ENCODE measurements at places on chromosomes 12 and 14.

- no peak for DNase-seq
These were observed 544.2 kb downstream of the ETNK1 start for GRCh38 chr12:23169012-23169695.

GRCh38 chr12:4118017-4118510 lies 155.5 kb upstream of the CCND2 start:
- DNase-seq, result no peak

GRCh38 chr14:44963775-44964380 lies 1.9 kb downstream of the TOGARAM1 start:
- DNase-seq, result no peak

DNA sequence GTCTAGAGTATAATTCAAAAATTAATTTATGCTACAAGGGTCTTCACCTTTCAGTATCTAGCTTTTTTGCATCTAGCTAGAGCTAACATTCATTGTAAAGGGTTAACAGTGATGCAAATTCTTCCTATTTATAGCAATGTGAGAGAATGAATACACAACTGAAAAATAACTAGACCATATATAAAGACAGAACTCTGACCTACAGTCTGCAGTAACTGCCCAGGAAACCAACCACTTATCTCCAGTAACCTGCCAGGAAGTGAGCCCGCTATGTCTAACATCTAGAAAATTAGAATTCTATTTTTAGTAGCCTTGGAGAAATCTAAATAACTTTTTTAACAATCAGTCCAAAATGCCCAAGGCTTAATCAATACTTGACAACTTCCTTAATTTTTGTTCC lies 1021.9 kb downstream of the LRFN5 start:
- no peak for DNase-seq

DNA sequence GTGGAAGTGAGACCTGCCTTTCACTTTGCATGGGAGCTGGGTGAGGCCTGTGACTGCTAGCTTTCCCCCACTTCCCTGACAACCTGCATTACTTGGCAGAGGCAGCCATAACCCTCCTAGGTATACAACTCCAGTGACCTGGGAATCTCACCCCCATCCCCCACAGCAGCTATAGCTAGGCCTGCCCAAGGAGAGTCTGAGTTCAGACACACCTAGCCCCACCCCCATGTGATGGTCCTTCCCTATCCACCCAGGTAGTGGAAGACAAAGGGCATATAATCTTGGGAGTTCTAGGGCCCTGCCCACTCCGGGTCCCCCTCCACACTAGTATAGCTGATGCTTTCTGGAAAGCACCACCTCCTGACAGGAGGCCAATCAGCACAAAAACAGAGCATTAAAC lies 6.3 kb upstream of the STRAP start:
- DNase-seq, result no peak

GRCh38 chr14:71651228-71651627 lies 281.0 kb upstream of the RGS6 start:
- peak; percentile 48 for DNase-seq

GRCh38 chr12:53949631-53950436 lies 4.9 kb upstream of the HOXC12 start:
- no peak for DNase-seq

GRCh38 chr12:123046431-123046830 lies 66.0 kb downstream of the ARL6IP4 start:
- DNase-seq, result no peak

GRCh38 chr14:37466623-37467088 lies 128.4 kb downstream of the FOXA1 start:
- DNase-seq, result no peak

DNA sequence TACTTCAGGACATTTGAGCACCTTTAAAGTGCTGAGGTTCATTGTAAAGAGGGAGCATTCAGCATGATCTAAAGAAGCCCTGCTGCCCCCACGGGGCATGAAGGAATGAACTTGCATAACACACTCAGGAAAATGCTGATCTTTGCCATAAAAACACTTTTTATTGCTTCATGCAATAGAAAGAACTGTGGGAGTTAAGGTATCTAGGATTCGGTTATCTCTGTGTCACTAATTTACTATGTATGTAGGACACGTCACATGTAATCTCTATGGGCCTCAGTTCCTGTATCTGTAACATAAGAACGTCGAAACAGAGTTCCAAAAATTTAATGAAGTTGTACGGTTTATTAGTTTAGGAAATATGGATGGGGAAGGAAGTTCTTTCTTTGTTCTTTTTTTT lies 33.0 kb downstream of the BTBD7 start:
- DNase-seq, result no peak

DNA sequence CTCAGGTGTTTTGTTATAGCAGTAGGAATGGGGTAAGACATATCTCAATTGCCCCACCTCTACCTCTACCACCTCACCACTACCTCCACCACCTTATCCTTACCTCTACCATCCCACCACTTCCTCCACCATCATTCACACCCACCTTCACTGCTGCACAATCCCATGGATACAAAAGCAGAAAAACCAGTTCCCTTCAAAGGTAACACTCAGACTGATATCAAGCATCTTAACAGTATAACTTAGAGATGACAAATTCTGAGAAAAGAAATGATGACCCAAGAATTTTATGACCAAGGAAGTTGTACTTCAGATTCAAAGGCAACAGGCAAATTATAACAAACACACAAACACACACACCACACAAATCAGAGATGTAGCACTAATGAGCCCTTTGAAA lies 189.4 kb downstream of the NUAK1 start:
- DNase-seq, result no peak

DNA sequence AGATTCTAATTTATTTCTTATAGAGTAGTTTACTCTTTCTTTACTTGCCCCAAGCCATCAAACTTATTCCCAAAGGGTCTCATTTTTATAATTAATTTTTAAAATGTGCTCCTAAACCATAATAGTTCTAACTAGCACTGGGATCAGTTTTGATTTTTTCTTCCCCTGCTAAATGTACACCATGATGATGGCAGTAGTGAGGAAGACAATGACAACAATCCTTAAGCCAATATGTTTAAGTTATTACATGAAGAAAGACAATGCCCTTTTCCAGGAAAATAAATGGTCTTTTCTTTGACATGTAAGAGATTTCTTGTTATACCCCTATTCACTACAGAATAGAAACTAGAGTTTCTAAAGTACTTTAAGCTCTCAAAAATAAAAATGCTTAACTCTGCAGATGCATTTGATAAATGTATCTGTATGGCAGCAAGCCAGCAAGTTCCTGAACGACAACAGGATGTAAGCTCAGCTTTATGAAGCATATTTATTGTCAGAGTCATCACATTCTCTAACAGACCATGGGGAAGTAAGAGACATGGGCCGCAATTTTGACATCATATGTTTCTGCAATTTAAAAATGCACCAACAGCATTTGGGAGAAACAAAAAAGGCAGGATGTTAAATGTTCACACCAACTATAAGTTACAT lies 36.0 kb upstream of the SNX6 start:
- peak; percentile 21 for DNase-seq

- peak; percentile 12 for DNase-seq
These were observed 29.5 kb upstream of the RHOJ start for GRCh38 chr14:63174760-63175191.

DNA sequence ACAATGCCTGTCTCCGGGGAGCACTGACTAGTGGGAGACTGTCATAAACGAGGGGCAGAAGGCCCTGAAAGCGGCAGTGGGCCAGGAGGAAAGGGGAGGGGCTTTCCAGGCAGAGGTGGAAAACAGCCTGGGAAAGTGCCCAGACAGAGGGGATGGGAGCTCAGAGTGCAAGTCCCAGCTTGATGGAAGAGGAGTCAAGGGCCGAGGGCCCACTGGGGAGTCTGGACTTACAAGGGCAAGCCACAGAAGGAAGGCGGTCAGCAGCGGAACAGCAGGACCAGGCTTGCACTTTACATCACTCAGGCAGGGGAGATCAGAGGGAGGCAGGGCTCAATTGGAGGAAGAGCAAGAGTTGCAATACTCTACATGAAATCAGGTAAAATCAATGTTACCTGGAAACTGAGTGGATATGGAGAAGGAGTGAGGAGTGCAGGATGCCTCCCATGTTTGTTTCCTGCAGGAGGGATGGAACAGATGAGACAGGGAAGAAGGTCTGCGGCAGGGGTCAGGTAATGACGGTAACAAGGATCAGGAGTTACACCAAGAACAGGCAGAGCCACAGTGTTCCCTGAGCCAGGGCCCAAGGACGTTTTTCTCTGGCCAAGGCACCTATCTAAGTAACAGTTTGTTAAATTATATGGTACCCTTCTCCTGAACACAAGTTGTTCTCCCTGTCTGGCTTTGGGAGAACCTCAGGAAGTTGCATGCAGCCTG lies 23.8 kb downstream of the PXN start:
- peak; percentile 64 for DNase-seq

DNA sequence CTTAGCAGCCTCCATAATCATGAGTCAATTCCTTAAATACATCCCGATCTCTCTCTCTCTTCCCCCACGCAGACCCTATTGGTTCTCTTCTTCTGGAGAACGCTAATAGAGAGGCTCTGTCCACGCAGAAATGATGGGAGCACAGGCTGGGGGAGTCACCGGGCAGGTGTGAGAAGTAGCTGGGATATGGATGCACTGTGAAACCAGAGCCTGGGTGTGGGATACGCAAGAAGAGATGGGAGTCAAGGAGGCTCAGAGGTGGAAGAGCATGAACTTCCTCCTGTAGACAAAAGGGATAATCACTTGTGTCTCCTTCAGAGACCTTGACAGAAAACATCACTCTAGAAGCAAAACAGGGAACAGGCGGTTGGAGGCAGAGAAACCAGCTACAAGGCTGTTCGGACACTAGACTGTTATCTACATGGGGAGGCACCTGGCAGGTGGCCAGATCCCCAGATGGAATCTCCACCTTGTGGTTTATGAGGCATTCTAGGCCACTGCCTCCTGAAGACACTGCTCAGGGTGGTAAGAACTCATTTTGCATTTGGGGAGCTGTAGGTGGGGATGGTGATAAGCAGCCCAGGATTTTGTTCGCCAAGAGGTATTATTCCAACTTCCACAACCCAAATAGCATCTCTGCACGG lies 7.2 kb upstream of the SELPLG start:
- no peak for DNase-seq

DNA sequence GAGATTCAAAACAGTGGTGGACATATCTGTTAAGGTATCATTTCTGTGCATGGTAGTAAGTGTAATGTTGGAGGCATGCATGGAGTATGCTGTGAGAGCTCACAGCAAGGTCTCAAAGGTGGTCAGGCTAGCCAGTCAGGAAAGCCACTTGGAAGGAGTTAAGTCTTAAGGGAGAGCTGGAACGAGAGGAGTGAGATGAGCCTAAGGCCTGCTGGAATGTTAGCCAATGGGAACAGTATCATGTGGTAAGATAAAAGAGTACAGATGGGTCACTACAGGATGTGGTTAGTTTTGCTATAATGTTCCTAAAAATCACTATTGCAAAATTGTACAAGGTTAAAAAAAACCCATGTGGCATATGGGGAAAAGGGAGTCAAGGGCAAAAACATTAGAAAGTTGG lies 311.7 kb upstream of the E2F7 start:
- DNase-seq, result no peak

DNA sequence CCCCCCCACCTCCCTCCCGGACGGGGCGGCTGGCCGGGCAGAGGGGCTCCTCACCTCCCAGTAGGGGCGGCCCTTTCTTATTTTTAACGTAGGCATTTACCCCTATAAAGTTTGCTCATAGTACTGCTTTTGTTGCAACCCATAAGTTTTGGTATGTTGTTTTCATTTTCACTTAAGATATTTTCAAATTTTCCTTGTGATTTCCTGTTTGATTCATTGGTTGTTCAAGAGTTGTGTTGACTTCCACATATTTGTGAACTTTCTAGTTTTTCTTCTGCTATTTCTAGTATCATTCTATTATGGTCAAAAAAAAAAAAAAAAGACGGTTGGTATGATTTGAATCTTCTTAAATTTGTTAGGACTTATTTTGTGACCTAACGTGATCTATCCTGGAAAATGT lies 6.5 kb downstream of the NOXRED1 start:
- DNase-seq, result no peak

GRCh38 chr12:124720004-124720680 lies 143.5 kb downstream of the SCARB1 start:
- DNase-seq, result no peak

- no peak for DNase-seq
These were observed 2.6 kb upstream of the EVL start for GRCh38 chr14:100062590-100062989.

DNA sequence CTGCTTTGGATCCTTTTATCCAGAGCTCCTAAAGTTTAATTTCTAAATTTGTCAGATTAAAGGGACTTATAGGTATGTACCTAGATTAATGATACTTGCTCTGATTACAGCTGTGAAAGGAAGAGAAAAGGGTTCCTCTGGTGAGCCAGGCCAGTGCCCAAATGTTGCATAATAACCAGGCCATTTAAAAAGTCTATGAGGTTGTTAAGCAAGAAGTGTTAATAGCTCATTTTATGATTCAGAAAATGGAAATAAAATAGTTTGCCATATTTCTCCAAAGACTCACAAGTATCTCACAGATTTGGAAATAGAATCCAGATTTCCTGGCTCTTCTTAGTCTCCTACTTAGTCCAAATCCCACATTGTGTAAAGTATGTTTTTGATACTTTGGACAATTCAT lies 67.6 kb downstream of the SLC38A6 start:
- no peak for DNase-seq

DNA sequence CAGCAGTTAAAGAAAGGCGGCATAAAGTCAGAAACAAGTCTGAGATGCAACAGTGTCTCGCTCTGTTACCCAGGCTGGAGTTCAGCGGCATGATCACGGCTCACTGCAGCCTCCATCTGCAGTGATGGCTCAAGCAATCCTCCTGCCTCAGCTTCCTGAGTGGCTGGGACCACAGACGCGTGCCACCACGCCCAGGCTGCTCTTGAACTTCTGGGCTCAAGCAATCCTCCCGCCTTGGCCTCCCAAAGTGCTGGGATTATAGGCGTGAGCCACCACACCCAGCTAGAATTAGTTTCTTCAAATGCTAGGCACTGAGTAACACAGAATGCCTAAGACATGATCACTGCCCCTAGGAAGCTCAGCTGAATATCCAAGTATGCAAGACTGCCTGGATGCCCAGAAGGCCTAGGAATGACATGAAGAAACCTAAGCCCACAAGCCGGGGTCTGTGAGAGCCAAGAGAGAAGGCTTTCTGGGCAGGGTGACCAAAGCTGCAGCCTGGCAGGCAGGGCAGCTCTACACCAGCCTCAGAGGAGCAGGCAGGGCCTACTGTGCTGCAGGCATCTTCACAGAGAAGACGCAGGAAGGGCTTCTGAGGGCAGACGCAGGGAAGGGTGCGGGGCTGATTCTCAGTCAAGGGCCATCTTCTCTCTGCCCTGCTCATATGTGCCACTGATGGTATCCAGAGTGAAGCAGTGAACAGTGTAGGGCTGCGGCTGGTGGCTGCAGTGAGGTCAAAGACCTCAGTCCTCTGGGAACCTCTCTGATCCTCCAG lies 4.3 kb upstream of the PPP2R5C start:
- no peak for DNase-seq

DNA sequence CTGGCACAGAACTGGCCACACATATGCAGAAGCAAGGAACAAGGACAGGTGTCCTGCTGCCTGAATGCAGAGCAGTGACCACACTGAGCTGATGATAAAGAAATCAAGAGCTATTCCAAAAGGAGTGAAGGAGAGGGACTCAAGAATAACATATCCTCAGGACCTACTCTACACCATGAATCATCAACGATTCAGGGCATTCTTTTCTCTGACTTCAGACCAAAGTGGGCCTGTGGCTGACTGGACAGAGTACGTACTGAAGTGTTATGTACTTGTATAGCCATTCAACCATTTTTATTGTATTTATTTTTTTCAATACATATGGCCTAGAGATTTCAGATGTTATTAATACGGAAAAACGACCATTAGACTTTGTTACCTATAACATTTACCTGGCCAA lies 177.5 kb upstream of the TMTC1 start:
- no peak for DNase-seq

- no peak for DNase-seq
These were observed 5.5 kb upstream of the PFDN5 start for GRCh38 chr12:53289891-53290290.

- DNase-seq, result no peak
These were observed 1400.9 kb upstream of the FLRT2 start for GRCh38 chr14:84129007-84129406.

All from brain pericyte (primary cell).